Tongue (tissue), 3 donors: ENCODE measurements at places on chromosomes 7 and 10. TPM values are rescaled to one million over a fixed set of nuclear protein-coding genes. Genes with fewer than 3 reads are reported as not detected.

Gene TRIM74
- 1.7 TPM for total RNA-seq

Gene PPP1R17
- not detected for total RNA-seq

Gene MINPP1
- total RNA-seq: 21.8 TPM

Gene MRPS24
- total RNA-seq: 47.5 TPM

Gene TUBAL3
- 0.31 TPM for total RNA-seq

Gene SPDYE3
- total RNA-seq: not detected

Gene GPR85
- total RNA-seq: 1.2 TPM

Gene CYP2C19
- 2.1 TPM for total RNA-seq

Gene JAKMIP3
- total RNA-seq: 1.0 TPM

Gene GIMAP2
- 14.8 TPM for total RNA-seq

Gene PDE6C
- total RNA-seq: not detected

Gene DPP6
- 5.1 TPM for total RNA-seq

DNA sequence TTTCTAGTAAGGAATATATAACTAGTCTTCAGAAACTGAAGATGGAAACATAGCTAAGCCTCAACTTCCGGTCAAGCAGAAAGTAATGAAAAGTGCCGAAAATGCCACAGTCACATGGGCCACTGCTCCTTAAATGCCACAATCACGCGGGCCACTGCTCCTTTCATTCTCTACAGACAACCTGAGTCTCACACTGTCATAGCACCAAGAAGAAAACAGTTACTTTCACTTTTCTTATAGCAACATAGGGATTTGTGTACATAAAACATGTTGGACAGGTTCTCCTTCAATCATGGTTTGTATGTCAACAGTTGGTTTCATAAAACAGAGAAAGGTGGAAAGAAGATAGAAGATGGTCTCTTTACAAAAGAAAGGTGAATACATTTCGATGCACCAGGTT, 48.6 kb upstream of the NOBOX start:
- peak; percentile 13 for DNase-seq

GRCh38 chr7:70710011-70710480, 421.9 kb upstream of the GALNT17 start:
- DNase-seq: peak; percentile 63

GRCh38 chr7:92722541-92722940, 113.8 kb downstream of the CDK6 start:
- no peak for DNase-seq

GRCh38 chr7:35570937-35571336, 124.0 kb downstream of the HERPUD2 start:
- no peak for DNase-seq

DNA sequence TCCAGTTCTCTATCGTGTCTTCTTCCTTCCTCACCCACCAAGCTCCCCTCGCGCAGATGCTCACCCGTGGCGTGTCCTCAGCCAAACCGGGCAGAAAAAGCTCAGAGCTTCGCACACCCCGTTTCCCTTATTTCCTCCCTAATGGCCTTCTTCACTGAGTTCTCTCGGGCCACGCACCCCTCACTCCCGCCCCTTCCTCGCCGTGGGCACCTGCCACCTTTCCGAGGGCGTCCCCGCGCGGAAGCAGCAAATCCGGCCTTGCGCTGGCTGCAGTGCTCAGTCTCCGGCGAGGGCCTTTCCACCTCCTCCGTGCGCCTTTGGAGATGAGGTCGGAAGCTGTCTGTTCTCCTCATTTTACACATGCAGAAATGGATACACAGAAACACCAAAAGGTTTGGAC, 12.4 kb upstream of the CALML3 start:
- DNase-seq: no peak

DNA sequence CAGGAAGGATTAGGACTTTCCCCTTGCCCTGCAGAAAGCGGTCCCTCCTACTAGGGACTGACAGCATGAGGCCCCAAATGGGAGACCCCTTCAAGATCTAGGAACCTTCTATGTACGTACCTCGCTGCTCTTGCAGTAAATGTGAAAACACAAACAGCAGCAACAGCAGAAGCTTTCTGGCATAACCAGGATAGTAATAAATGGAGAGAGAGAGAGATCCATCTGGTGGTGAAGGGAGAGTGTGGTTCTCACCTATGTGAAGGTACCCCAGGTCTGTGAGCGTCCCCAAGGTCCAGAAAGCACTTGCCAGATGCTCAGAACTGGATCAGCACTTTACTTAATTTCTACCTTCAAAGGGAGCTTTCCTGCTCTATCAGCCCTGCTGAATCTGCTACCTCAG, 592.7 kb downstream of the PARD3 start:
- DNase-seq: no peak

DNA sequence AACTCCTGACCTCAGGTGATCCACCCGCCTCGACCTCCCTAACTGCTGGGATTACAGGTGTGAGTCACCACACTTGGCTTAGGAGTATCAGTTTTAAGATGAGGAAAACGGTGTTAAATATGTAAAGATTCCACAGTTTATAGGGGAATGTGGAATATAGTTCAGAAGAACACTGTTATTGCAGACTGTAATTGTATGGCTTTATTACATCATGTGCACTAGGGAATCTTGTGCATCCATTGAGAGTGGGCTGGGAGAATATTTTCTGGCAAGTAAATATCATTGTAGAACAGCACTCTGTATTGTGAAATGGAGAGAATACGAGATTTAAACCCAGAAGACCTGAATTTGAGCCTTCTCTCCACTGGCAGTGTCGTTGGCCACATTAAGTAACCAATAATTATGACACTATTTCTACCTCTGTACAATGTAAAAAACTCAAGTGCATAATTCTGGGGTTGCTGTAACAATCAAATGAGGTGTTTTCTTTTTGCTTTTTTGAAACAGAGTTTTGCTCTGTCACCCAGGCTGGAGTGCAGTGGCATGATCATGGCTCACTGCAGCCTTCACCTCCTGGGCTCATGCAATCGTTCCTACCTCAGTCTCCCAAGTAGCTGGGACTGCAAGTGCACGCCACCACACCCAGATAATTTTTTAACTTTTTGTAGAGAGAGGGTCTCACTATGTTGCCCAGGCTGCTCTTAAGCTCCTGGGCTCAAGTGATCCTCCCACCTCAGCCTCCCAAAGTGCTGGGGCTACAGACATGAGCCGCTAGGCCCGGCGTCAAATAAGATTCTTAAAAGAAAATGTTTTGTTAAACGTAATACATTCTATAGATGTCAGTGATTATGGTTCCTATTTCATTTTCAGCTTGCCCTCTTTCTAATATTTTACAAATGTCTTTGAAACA, 12.0 kb upstream of the PARD3 start:
- no peak for DNase-seq

GRCh38 chr7:108461840-108462239, 5.6 kb upstream of the NRCAM start:
- DNase-seq: peak; percentile 32

- DNase-seq: peak; percentile 66
These were observed 83.4 kb downstream of the EZH2 start for GRCh38 chr7:148800677-148801076.

DNA sequence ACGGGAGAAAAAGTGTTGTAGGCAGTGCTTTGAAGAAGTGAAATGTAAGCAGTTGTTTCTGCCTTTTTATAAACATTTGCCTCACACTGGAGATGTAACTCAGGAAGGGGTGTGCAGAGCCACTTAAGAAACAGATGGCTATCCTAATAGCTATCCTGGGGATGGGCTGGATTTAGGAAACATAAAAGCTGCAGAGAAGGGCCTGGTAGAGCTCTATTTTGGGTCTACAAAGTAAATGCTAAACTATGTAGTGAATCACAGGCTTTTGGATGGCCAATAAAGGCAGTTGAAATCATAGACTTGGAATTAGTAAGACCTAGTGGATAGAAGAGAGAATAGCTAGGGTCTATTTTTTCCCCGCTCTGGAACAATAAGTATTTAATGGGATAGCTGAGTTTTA, 79.9 kb upstream of the AGR3 start:
- DNase-seq: peak; percentile 84

GRCh38 chr10:1203216-1203615, 147.0 kb downstream of the WDR37 start:
- no peak for DNase-seq

GRCh38 chr10:72729528-72729927, 37.6 kb downstream of the MCU start:
- no peak for DNase-seq

- no peak for DNase-seq
These were observed 775 bp upstream of the ABHD11 start for GRCh38 chr7:73739387-73739767.

GRCh38 chr10:73253225-73253555, 746 bp upstream of the MRPS16 start:
- peak; percentile 3 for DNase-seq

DNA sequence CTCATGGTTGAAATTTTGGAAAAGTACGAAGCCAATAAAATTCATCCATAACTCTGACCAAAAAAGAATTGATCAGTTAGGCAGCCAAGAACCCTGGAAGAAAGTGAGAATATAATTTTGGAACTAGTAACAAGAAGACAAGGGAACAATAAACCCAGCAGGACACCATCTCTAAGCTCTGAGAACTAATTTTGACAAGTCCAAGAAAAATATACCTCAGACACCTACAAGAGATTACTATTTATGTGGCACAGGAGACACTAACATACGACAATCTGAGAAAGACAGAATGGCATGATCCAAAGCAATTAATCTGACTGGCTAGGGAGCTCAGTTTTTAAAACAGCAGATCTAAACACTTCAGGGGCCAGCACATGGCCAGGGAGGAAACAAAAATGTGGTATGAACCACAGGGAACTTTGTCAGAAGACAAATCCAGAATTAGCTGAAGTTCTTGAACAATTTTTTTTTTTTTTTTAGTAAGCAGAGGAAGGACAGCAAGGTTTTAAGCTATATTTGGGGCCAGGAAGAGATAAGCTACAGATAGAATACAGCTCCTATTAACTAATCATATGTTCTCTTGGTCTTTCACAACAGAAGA, 38.9 kb downstream of the PARD3 start:
- DNase-seq: no peak

DNA sequence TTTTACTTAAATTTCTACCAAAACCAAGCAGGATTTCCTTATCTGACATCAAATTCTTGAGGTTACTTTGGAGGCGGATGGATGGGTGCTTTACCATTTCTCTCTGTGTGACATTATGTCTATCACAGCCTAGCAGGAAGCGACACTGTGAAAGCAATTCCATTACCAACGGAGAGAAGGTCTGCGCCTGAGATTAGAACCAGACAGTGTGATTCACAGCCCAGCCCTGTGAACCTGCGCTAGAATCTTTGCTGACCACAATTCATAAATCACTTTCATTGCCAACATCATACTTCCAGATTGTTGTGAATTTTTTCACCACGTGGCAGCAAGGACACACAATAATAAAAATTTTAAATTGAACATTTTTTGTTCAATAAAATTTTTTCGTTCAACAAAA, 126.5 kb downstream of the CUBN start:
- DNase-seq: no peak
